ENCODE measurements at places on chromosomes 12 and 14.

DNA sequence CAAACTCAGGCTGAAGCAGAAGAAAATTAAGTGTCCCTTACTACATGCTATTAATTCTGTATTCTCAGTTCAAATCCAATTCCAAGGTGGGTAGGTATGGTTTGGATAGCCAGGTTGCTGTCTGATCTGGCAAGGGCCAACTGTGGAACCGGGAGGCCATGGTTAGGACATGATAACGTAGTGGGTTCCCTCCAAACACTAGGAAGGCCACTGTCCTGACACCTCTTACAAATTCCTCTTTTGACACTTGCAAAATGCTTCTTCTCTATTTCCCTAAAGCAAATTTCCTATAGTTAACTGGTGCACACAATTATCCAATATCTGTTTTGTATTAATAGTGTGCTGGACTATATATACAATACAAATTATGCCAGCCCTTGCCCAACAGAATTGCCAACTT lies 70.8 kb downstream of the RNF34 start:
- DNase-seq = no peak

- no peak for DNase-seq
Observed at GRCh38 chr12:23816394-23816851, 133.0 kb downstream of the SOX5 start.

GRCh38 chr14:67908052-67908754 lies 88.6 kb downstream of the RAD51B start:
- no peak for DNase-seq

GRCh38 chr14:104632781-104633180 lies 28.2 kb upstream of the TMEM179 start:
- no peak for DNase-seq
